ENCODE measurements at places on chromosomes 16 and 17. TPM values are rescaled to one million over a fixed set of nuclear protein-coding genes. Genes with fewer than 3 reads are reported as not detected.

- H3K4me3 ChIP-seq, result no peak overlapping the region
- H3K4me1 ChIP-seq, result peaks cover 11% of the 10 kb centered on the region
- no peaks in the 10 kb centered on the region for H3K27me3 ChIP-seq
- peaks cover 4% of the 10 kb centered on the region for H3K36me3 ChIP-seq
Observed at GRCh38 chr17:75400326-75400939, 5.0 kb downstream of the GRB2 start.

- H3K27ac ChIP-seq, result no peak overlapping the region
- H3K36me3 ChIP-seq, result no peaks in the 10 kb centered on the region
- DNase-seq, result no peak
Observed at GRCh38 chr16:52805559-52806168, 247.0 kb downstream of the CHD9NB start.

DNA sequence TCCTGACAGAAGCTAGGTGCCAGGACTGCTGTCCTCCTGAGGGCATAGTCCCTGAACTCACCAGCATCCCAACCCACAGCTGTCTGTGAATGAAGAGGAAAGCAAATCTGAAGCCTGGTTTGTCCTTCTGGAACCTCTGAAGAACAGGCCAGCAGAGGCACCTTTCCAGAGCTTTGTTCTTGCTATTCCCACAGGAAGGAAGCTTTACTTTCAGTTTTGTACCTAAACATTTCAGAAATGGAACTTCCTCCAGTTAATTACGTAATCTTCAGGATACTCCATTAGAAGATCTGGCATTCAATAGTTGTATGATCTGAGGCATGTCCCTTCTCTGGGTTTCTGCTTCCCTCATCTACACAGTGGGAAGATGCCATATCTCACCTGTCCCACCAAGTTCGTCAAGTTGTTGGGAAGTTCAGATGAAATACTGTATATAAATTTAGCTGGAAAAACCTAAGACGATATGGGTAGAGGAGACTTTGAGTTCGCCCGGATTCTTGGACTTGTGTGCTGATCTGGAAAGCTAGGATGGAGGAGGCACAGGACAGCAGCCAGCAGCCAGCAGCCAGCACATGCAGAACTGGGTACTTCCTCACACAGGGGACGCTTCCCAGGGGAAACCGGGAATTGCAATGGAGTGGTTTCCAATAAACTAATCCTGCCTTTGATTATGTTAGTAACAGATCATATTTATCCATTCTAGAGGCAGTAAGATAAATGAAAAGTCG is 22.4 kb downstream of the NXPH3 start:
- DNase-seq, result no peak
- peaks cover 4% of the 10 kb centered on the region for H3K36me3 ChIP-seq
- no peaks in the 10 kb centered on the region for H3K4me1 ChIP-seq
- H3K27me3 ChIP-seq, result no peaks in the 10 kb centered on the region
- H3K4me3 ChIP-seq, result no peak overlapping the region
- no peak overlapping the region for H3K27ac ChIP-seq

DNA sequence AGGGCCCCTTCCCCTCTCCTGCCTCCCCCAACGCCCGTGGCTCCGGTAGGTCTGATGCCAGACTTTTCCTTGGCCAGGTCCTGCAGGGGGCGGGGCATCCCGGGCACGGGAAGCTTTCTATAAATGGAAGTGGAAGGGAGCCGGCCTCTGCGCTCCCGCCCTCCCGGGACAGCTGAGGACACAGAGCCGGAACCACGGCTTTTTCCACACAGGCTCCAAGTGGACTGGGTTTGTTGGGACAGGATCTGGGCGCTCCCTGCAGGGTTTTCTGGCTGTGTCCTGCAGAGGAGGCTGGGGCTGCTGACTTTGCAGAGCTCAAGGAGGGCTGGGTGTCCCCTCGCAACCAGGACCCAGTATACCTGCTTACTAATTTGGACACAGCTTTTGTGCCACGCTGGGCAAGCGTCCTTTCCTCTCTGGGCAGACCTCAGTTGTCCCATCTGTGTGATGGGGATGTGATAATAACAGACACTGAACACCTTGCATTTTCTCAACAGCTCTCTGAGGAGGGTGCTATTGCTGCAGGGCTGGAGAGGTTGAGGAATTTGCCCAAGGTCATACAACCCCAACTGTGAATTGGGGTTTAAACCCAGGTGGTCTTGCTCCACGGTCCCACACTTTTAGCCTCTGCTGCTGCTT is 1.8 kb downstream of the TNS4 start:
- peak; percentile 81 for DNase-seq
- H3K4me3 ChIP-seq, result peak overlapping the region; percentile 31
- peak overlapping the region; percentile 19 for H3K27ac ChIP-seq

DNA sequence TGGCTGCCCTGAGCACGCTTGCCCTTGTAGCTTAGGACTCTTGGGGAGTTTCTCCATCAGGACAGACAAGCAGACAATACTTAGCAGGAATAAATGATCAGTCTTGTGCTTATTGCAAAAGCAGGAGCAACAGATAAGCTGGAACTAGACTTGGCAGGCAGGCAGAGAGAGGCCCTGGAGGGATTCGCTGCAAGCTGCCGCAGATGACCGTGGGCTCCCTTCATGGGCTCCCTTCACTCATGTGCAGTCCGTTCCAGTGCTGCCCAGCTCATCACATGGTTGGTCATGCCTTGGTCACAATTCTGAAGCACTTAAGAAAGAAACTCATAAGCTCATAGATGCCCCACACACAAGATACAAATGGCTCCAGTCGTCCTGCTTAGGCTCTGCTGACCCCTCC is 2.4 kb upstream of the SLC5A10 start:
- H3K4me1 ChIP-seq, result no peaks in the 10 kb centered on the region
- DNase-seq, result no peak
- no peaks in the 10 kb centered on the region for H3K36me3 ChIP-seq
- H3K27ac ChIP-seq, result no peak overlapping the region

The C16orf54 gene
- total RNA-seq, result not detected

Measured in SJCRH30 (cell line).